NCI-H2081 treated with DMSO at 0.1 percent for 48 hours (cell line): ENCODE measurements at places on chromosomes 7 and 10.

GRCh38 chr10:35259769-35260397, 76.4 kb upstream of the CCNY start:
- DNase-seq: no peak

DNA sequence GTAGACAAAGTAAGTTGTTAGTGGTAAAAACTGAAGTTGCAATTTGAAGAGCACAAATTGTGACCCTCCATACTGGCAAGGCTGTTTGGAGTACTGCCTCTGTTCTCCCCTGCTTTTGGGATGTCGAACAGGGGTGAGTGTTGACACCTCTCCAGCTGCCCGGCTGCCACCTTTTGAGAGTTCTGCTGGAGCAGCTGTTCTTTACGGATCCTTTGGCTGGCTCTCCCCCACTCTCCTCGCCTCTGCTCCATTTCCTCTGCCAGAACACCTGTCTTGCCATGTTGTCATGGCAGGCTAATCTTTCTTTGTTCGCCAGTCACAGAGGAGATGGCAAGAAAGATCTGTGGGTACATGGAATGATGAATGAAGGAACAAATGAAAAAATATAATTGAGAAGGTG, 34.9 kb downstream of the INSYN2A start:
- no peak for DNase-seq

GRCh38 chr10:62052276-62052675, 150.8 kb downstream of the ARID5B start:
- DNase-seq: no peak

GRCh38 chr7:150942001-150942590, 36.0 kb downstream of the KCNH2 start:
- no peak for DNase-seq

- no peak for DNase-seq
Observed at GRCh38 chr7:42639930-42640329, 271.9 kb downstream of the C7orf25 start.

GRCh38 chr7:16095171-16095950, 326.0 kb downstream of the CRPPA start:
- no peak for DNase-seq

GRCh38 chr10:103985726-103986125, 18.8 kb downstream of the SLK start:
- DNase-seq: no peak

- no peak for DNase-seq
Observed at GRCh38 chr7:128003787-128004186, 27.4 kb downstream of the LRRC4 start.

DNA sequence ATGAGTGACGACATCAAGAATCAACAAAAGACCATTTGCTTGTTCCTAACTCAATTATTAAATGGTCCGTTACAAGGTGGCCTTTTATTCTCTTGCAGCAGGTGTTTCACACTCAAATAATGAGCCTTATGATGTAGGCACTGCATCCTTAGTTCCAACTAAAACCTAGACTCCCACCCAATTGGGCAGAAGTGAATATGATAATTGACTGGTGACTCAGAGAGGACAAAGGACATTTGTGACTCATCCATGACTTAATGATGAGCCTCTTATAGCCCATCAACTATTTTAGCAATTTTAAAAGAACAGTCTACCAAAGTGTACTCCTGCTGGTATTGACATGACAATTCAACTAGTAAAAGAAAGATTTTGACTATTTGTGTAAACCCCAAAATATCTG, 1027.8 kb upstream of the PHF14 start:
- no peak for DNase-seq

DNA sequence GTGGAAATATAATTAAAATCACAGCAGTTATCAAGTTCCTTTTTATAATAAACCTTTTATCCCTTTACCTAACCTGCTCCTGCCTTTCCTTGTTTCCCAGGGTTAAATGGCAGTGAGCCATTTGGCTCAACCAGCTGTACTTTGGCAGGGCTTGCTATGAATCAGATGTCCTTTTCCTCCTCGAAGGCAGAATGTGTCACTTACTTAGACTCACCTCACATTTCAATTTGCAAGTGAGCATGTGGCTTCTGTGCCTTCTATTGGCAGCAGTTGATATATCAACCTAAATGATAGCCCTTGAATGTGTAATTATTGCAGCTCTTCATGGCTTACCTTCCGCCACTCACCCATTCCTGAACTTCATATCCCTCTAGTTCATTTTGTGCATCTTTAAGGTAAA, 301.7 kb downstream of the CSTF2T start:
- DNase-seq: peak; percentile 33

- DNase-seq: no peak
Observed at GRCh38 chr10:110420401-110421193, 77.1 kb upstream of the DUSP5 start.

GRCh38 chr10:33703501-33704213, 369.2 kb upstream of the NRP1 start:
- DNase-seq: no peak

DNA sequence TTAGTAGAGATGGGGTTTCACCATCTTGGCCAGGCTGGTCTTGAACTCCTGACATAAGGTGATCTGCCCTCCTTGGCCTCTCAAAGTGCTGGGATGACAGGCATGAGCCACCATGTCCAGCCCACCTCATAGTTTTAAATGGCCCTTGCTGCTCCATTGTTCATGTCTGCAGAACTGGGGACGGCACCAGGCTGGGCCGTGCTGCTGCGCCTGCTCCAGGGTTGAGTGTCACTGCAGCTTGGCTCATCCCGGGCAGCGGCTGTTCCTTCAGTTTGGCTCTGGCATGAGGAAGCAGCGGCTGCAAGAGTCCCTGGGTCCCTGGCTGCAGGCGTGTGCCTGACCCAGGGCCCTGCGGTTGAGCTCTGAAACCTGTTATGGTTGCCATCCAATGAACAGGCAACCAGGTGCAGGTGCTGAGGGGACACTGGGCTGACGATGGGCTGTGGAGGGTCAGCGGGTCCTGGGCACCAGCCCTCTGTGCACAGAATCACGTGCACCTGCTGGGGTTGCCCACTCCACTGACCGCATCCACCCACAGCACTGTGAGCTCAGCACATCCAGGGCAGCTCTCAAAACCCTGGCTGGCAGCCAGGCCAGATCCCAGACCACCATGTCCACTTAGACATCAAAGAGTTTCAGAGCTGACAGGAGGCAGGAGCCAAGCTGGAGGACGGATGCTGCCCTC, 70.2 kb upstream of the PPP2R2D start:
- DNase-seq: no peak

DNA sequence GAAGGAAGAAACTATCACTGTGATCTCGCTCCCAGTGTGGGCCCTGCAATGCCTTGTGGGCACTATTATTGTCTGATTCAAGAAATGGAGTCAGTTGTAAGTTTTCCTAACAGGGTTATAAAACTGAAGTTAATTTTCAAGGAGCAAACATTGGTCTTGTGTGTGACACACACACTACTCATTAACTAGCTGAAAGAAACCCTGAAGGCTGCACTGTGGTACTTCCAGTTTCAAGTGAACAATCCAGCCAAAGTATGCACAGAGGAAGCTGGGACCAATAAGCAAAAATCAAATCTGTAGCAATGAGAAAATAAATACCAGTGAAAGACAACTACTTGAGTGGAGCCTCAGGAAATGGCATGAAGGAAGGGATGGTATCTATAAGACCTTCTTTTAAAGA, 506.6 kb upstream of the POT1 start:
- no peak for DNase-seq

DNA sequence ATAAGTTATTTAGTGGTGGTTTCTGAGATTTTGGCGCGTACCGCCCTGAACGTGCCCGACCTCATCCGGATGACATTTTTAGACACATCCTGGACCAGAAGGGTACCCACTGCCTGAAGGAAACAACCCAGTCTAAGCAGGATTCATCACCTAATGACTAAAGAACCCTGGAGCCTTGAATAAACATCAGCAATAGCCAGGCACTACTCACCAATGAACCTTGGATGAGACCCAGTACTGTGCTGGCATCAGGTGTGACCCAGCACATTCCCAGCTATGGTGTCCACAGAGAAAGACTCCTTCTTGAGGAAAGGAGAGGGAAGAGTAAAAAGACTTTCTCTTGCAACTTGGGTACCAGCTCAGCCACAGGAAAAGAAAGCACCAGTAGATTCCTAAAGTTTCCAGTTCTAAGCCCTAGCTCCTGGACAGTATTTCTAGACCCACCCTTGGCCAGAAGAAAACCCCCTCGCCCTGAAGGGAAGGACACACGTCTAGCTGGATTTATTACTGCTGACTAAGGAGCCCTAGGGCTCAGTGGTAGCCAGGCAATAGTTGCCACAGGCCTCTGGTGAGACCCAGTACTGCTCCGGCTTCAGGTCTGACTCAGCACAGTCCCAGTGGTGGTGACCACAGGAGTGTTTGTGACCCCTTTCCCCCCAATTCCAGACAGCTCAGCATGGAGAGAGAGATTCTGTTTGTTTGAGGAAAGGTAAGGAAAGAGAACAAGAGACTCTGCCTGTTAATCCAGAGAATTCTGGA, 32.5 kb downstream of the ZNF277 start:
- DNase-seq: no peak

DNA sequence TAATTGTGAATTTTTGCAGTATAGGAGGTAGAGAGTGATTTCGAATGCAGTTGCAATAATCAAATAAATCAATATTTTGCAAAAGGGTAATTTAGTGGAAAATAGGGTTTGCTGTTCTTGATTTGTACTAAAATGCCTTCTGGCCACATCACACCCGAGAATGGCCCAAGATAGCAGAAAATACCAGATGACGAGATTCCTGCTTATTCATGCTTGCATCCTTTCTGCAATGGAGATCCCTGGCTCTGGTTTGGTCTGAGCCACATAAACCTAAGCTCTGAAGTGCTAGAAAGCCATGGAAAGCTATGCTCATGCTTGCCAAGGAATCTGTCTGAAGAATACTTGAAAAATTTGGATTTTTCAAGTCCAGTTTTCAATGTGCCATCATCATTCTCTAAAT, 634.2 kb upstream of the COBL start:
- no peak for DNase-seq

DNA sequence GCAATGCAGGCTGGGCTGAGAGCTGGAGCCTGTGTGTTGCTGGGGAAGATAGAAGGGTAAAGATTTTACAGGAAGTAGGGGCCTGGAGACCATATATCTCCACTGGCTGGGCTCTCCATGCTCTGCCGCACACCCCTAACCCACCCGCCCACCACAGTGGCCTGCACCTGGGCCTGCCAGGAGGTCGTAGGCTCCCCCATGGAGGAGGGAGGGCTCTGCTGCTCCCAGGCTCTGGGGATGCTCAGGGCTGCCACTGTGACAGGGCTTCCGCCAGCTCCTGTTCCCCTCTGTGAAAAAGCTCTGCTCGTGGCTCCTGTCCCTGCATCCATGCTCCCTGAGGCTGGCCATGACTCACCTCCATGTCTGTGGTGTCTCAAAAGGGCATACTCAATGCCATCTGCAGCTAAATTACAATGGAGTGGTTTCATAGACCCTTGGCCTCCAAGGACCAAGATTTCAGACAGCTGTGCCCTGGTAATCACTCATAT, 106.0 kb downstream of the CXCL12 start:
- DNase-seq: no peak

GRCh38 chr10:12561720-12562119, 212.4 kb downstream of the CAMK1D start:
- no peak for DNase-seq

GRCh38 chr7:111041577-111041976, 49.4 kb upstream of the LRRN3 start:
- DNase-seq: no peak

GRCh38 chr10:7686351-7687171, 16.6 kb upstream of the ITIH2 start:
- DNase-seq: no peak

DNA sequence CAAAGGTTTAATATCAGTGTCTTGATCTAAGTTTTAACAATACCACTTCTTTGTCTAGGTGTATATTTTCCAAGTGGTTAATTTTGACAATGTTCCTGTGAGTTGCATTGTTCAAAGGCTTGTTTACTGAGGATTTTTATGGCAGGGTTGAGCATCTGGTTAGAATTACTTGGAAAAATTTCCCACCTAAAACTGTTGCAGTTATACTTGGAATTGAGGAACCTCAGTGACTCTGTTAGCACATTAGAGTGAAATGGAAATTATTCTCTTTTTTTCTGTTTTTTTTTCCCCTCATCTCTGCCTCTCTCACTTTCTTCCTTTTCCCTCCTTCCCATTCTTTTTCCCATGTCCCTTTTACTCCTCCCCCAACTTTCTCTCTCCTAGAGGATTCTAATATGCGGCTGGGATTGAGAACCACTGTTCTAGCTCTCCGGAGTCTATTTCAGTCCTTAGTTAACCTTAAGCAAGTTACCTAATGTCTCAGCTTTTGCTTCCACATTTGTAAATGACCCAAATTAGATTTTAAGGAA, 107.0 kb downstream of the PODXL start:
- no peak for DNase-seq

DNA sequence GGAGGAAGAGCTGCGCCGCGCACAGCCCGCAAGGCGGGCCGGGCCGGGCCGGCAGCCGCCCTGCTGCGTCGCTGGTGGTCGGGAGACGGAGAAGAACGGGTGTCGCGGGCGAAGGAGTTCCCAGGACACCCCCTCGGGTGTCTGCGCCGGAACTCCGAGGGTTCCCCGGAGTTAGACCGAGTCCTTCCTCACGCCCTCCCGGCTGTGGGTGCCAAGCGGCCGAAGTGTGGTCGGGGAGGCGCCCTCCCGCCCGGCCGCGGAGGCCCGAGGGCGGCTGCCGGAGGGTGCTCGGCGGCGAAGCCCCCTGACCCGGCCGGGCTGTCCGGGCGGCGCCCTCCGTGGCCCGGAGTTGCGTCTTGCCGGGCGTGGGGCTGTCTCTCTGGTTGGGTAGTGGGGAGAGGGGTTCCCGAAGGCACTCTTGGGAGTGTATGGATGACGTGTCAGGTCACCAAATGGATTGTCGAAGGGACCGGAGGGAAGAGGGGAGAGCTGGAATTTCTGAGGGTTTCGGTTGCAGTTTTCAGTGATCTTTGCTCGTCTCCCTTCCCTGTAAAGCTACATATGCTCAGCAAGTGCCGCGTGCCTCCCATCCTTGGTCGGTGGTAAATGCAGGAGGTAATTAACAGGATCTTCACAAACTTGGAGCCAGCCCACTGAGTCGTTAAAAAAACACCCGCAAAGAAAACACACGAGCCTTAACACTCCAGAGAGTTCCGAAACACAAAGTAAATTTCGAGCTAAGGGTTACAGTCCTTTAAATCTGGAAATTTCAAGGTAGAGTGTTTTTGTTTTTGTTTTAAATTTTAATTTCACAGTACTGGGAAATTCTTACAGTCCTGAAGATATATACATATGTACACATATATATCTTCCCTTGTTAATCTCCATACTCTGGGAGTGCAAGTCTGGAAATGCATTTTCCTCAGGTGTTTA, 871 bp downstream of the ST7 start:
- DNase-seq: no peak

DNA sequence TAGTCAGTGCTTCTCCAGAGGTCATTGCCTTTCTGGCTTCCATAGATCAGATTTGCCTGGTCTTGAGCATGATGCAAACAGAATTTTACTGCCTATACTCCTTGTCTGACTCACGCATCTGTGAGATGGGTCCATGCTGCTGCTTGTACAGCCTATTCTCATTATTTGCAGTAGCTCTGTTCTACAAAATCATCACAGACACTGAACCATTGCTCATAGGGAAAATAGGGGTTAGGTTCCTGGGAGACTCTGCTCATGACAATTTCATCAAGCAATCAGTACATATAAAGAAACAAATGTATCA, 7.4 kb upstream of the CREB3L2 start:
- no peak for DNase-seq

GRCh38 chr7:26989897-26990670, 105.7 kb downstream of the HOXA1 start:
- no peak for DNase-seq
